ENCODE measurements at places on chromosomes 1 and 21. TPM values are rescaled to one million over a fixed set of nuclear protein-coding genes. Genes with fewer than 3 reads are reported as not detected.

HCRTR1 gene
- 0.13 TPM for polyA plus RNA-seq

EXOC8 gene
- 13.2 TPM for polyA plus RNA-seq

MAN1C1 gene
- polyA plus RNA-seq = 13.9 TPM

CFAP45 gene
- polyA plus RNA-seq = 3.8 TPM

PEAR1 gene
- 21.1 TPM for polyA plus RNA-seq

CBS gene
- 31.0 TPM for polyA plus RNA-seq

DNA sequence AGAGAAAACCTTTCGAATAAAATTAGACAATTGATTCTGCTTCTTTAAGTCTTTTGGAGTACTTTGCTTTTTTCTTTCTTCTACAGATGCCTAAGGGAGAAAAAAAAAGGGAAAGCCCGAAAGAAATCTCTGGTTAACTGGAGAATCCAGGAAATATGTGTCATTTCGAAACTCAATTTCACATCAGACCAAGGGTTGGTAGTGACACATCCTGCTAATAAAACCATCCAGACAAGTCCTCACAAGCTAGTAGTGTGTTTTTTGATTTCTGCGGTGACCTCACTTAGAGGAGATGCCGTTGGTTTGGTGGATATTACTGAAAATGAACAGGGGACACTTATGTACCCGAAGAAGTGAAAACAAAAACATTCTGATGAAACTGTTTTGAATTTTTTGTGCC lies 726.5 kb upstream of the ADAMTS5 start:
- DNase-seq = no peak

GRCh38 chr1:2111674-2112035 lies 61.4 kb downstream of the PRKCZ start:
- no peak for DNase-seq

DNA sequence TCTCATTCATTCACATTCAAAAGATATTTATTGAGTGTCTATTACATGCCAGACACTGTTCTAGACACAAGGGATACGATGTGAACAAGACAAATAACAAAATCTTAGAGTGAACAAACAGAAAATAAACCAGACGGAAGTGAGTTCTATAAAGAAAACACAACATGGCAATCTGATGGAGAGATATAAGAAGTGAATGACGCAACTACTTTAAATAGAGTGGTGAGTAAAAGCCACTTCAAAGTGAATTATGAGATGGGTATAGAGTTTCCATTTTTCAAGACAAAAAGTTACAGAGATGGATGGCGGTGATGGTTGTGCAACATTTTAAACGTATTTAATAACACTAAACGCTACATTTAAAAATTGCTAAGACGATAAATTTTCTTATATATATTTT lies 75.4 kb downstream of the CEP170 start:
- no peak for DNase-seq

GRCh38 chr1:234610061-234610665 lies at the start of gene IRF2BP2:
IRF2BP2 (minus strand) TSS chr1:234610178; CDS start chr1:234609494, 684 bp downstream.
- DNase-seq = peak; percentile 82

DNA sequence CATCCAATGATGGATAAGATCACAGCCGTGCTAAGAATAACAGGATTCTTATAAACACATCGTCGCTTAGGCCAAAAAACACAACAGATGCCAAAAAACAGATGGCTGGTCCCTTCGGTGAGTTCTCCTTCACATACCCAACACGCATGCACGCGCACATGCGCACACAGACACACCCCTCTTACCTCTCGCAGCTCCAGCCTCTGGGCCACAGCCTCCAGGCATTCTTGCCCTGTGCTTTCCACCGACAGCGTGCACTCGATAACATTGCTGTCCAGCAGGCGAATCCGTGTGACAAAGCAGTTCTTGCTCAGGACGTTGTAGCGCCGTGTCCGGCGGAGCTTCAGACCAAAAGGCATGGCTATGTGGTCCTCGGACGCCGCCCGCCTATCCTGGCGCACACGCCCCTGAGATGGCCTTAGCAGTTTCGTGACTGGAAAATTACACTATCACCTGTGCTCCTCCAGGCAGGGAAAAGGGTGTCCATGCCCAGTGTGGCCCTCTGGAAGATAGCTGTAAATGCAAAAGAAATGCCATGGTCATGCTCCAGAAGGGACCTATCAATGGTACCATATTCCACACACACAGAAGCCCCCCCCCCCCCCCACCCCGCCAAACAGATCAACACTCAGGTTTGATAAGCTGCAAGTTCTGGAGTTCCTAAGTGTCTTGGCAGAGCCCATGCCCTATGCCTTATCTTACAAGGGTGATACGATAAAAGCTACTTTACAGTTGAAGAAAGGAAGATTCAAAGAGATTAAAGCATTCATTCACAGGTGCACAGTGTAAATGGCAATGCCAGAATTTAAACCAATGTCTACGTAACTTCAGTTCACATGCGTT lies 86.7 kb downstream of the PTPN14 start:
- DNase-seq = no peak

DNA sequence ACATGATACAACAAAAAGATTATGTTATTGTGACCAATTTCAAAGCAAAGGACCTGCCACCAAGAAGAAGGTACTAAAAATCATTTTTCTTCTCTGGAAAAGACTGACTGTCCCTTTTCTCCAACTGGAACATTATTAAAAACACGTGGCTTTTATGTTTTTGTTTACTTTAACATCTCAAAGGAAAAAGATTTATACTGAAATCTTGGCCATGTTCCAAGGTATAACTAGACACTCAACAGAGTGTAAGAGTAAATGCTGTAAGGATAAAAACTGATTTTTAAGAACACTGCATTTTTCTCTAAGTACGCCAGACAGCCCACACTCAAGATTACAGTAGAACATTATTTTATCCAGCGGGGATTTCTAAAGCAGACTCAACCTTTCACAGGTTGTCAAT lies 62.1 kb downstream of the BRWD1 start:
- DNase-seq = peak; percentile 17

- DNase-seq = peak; percentile 31
Measured at GRCh38 chr1:38274974-38275373, 228.4 kb upstream of the POU3F1 start.

DNA sequence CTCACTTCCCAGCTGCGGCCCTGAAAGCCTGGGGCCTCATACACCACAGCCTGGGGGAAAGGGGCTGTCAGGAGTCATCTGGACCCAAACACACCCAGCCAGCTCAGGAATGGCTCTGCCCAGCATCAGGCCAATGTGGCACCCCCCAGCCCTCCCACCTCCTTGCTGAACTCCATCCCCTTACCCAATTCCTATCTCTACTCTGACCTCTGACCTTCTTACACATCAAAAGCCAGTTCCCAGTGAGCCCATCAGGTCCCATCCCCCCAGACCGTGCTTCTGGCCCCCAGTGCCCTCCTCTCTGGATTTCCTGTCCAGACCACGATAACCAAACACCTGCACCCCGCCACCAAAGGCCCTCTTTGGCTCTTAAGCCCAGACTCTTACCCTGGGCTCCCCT lies 16.3 kb downstream of the CRYBG2 start:
- DNase-seq = no peak

- DNase-seq = no peak
Measured at GRCh38 chr1:27296773-27297291, 25.1 kb upstream of the TMEM222 start.

DNA sequence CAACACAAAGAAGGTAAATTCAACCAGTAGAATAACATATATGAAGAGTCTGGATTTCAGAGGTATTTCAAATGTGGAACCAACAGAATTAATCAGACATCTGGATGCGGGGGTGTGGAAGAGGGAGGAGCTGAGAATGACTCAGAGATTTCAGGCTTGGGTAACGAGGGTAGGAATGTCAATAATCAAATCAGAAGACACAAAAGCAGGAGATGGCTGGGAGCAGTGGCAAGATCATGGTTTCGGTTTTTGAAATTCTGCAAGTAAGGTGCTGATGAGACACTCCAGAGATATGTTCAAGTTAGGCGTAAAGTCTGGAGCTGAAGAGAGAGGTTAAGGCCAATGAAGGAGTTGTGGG lies 64.0 kb downstream of the PLPPR5 start:
- no peak for DNase-seq

DNA sequence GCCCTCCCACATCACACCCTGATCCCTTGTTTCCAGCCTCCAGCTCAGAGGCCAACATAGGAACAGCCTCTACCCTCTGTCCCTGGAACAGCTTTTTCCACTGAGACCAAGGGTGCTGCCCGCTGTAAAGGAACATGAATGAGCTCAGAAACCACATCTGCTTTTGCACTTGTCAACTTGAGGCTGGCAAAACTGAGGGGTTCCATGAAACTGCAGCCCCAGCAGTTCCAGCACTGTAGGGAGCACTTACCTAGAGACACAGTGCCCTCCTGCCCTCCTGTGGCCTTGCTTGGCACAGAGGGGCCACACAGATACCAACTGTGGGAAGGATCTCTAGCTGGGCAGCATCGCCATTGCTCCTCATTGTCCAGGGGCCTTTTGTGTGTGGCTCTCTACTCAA lies 51.7 kb downstream of the ITPKB start:
- no peak for DNase-seq

- no peak for DNase-seq
Measured at GRCh38 chr1:224124220-224124619, 10.3 kb downstream of the FBXO28 start.

DNA sequence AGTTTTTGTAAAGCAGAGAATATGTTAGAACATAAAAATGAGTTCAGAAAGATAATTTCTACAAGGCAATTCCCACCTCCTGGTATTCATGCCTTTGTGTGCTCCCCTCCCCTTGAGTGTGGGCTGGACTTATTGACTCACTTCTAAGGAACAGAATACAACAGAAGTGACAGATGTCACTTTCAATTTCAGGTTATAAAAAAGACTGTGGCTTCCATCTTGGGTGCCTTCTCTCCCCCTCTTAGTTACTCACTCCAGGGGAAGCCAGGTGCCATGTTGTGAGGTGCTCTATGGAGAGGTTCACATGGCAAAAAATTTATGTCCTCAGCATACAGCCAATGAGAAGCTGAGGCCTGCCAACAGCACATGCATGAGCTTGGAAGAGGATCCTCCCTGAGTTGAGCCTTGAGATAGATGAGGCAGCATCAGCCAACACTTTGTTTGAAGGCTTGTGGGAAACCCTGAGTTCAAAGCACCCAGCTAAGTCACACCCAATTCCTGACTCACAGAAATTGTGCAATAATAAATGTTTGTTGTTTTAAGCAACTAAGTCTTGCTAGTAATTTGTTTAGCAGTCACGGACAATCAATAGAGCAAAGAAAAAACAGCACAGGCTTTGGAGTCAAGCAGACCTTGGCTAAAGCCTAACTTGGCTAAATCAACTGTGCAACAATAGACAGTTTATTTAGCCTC lies 73.5 kb upstream of the NGF start:
- no peak for DNase-seq

- no peak for DNase-seq
Measured at GRCh38 chr1:184788970-184789369, 34.3 kb upstream of the EDEM3 start.

- no peak for DNase-seq
Measured at GRCh38 chr1:13935336-13935735, 235.3 kb downstream of the PRDM2 start.

GRCh38 chr1:20439282-20439681 lies 46.7 kb downstream of the CAMK2N1 start:
- peak; percentile 7 for DNase-seq

Data from left kidney (tissue), 8 donors.